GM10248 (cell line): ENCODE measurements at places on chromosomes 6 and 20.

GRCh38 chr6:126477678-126478077, 137.8 kb downstream of the CENPW start:
- no peak for DNase-seq

GRCh38 chr6:100084316-100084990, 90.4 kb upstream of the MCHR2 start:
- DNase-seq, result no peak

- no peak for DNase-seq
Observed at GRCh38 chr20:4997222-4997621, 4.1 kb downstream of the SLC23A2 start.

DNA sequence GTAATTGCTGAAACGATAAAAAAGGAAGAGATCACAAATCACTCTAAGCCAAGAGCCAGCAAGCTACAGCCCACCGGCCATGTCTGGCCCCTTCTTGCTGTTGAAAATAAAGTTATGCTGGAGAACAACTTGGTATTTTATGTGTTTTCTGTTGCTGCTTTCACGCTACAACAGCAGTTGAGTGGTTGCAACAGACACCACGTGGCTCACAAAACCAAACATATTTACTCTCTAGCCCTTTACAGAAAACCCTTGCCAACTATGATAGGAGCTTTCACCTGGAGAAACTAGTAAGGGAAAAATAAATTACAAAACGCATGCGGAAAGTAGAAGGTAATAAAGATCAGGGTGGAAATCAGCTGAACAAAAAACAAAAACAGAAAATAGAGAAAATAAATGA, 41.1 kb upstream of the SLCO4A1 start:
- no peak for DNase-seq

- no peak for DNase-seq
Observed at GRCh38 chr20:17482536-17482935, 48.6 kb downstream of the BFSP1 start.

DNA sequence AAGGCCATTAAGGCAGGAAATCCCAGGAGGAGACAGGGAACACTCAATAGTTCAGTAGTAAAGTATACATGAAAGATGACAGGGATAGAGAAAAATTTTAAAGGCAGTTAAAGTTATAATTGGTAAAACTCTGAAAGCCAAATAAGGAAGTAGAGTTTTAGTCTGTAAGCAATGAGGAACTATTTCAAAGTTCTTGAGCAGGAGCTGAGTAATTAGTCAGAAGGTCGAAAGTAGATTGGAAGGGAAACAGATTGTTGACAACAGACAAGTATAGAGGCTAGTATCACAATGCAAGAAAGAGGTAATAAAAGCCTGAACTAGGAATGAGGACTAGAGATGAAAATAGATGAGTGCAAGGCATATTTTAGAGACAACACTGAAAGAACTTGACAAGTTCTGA, 150.3 kb downstream of the CDK19 start:
- DNase-seq, result peak; percentile 34

DNA sequence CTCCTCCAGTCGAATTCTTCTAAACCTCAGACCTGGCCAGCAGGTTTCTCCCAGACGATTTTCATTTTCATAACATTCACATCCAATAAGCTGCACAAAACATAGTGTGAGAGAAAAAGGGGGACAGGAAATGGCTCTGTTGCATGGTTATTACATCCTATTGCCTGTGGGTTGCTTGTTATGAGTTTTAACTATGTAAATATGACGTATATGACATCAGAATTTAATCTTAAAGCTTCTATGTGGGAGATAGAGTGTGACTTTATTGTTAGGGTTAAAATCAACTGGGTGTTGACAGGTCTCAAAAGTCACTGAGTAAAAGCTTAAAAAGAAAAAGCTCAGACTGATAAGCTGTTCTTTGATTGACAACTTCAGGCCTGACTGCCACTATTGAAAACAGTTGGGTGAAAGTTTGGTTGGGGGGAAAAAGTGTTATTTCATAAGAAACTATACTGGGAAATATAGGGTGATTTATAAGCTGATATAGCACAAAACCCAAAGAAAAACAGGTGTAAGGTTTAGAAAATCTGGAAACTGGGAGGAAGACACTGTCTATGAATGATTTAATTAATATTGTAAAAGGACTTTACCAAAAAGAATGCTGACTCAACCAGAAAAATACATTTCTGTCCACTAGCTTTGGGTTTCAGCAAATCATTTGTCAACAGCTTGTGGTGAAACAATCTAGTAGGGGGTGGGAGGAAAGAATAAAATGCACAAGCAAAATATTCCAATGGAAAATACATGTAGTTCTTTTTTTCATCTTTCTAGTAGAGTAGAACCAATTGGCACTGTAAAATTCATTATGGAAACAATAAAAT, 134.1 kb upstream of the CEP162 start:
- DNase-seq, result no peak

DNA sequence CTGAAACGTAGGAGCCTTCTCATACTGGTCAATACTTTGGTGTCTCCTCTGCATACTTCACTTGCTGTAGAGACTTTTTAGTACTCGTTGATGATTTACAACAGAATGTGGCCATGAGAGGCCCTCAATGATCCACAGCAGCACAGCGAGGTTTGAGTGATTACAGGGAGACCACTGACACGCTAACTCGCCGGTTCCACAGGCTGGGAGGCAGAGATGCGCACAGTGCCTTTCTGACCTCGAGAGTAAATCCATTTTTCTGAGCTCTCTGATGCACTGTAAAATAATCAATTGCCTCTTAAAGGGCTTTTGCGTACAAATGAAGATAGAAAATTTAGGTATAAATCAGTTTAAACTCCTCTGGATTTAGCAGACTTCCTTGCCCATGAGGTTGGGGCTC, 56.2 kb upstream of the TBC1D7 start:
- DNase-seq, result no peak

DNA sequence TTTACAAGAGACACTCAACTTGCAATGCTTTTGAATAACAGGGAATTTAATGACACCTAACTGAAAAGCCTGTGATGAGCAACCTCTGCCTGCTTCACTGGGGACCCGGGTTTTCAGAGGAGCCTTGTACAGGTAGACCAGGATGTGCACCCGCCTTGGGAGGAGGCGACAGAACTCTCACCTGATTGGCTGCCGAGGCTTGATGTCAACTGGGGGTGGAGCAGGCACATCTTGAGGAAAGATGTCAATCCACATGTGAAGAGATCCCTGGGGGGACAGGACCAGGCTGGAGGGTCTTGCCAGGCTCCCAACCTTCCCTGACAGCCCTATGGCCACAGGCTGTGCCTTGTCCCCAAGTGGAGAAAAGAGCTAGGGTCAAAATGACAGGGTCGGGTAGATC, 19.8 kb downstream of the ERGIC3 start:
- DNase-seq, result no peak

DNA sequence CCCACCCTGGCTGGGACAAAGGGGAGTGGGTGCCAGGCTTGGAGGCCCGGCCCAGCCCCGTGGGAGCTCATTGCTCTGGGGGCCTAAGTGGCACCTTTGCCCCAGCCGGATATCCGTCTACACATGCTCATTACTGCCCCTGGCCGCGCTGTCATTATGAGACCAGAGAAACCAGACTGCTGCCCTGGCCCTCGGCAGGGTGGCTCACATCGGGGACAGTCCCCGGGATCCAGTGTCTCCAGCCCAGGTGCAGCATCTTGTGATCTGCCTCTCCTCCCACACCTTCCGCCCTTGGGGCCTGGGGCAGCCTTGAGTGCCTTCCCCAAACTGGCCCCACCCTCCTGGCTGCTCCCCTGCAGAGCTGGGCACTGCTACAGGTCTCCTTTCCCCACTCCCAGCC, 4.9 kb downstream of the SRMS start:
- peak; percentile 87 for DNase-seq

GRCh38 chr6:153800580-153801188, 238.4 kb upstream of the OPRM1 start:
- no peak for DNase-seq

GRCh38 chr20:34604980-34605788, 46.7 kb downstream of the MAP1LC3A start:
- no peak for DNase-seq

DNA sequence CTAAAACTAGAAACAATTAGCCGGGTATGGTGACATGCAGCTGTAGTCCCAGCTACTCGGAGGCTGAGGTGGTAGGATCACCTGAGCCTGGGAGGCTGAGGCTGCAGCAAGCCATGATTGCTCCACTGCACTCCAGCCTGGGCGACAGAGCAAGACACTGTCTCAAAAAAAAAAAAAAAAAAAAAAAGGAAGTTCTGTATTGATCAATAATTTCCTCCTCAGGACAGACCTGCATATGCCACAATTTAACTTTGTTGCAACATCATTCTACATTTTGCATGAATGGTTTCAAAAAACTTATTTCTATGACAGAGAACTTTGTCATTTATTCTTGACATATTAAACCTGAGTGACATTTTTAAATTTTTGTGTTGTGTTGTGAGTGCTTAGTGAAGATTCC, 5.5 kb downstream of the DNAJC5 start:
- DNase-seq, result no peak

GRCh38 chr6:52352239-52353018, 9.5 kb upstream of the PAQR8 start:
- DNase-seq, result peak; percentile 56

GRCh38 chr6:26332074-26332387, 33.0 kb upstream of the BTN3A2 start:
- DNase-seq, result no peak

DNA sequence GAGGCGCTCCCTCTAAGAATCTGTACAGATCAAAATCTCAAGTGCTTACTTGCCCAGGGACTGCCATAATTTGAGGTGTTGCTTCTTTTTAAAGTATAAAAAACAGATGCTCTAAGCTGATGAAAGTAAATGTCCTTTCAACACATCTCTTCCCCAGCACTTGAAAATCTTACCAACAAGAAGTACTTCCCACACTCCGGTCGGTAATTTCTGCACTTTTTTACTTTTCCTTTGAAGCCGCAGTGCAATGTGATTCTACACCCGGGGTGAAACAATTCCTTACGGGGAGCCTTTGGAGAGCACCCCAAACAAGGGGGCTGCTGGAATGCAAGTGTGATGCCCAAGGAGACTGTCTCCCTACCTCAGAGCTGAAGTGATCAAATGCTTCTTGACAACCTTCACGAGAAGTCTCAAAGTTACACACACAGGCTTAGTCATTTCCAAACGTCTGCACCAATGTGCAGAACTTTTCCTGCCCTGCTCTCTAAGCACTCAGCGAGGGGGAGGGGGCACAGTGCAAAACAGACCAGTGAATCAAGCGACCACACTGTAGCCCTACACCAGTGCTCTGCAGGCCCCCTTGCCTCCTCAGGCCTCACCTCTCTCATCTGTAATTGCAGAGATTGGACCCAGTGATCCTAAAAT, 56.7 kb downstream of the ATXN1 start:
- DNase-seq, result no peak

DNA sequence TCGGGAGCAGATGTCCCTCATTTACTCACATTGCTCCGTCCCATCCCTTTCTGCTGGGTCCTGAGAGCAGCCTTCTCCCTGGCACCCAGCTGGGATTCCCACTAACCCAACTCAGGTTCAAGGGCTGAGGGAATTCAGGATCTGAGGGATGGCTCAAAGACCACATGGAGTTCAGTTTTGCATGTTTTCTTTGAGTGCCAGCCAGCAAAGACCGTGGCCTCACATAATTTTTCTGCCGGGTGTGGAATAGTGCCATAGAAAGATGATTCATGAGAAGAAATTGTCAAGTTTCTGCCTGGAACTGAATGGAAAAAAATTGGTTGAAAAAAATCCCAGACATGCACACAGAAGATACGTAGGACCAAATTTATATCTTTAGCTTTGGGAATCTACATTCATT, 168.6 kb downstream of the CD83 start:
- DNase-seq, result no peak

- no peak for DNase-seq
Observed at GRCh38 chr6:62283796-62284411, 2.1 kb downstream of the KHDRBS2 start.

DNA sequence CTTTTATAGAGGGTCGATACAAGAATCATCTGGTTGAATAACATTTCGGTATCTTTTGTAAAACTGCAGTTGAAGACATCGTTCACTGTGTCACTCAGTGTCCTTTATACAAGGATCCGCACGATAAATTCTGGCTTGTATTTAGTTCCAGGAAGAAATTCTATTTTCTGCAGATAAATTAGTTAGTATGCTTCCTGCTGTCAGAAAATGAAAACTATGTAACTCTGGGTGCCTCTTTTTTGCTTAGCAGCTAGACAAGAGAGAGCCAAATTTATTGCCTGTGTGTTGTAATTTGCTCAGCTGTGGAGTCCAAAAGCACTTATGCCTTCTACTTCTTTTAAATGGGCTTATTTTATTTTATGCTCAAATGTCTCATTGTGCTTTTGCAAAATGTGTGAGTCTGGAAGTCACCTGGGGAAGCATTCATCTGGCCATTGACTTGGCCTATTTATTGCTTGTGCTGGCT, 56.5 kb upstream of the KCNK16 start:
- no peak for DNase-seq

GRCh38 chr6:137024237-137024990, 20.4 kb downstream of the IL20RA start:
- DNase-seq, result no peak

- DNase-seq, result no peak
Observed at GRCh38 chr20:11585752-11586352, 331.8 kb upstream of the BTBD3 start.

GRCh38 chr20:35111141-35111888, 18.7 kb upstream of the TRPC4AP start:
- no peak for DNase-seq

DNA sequence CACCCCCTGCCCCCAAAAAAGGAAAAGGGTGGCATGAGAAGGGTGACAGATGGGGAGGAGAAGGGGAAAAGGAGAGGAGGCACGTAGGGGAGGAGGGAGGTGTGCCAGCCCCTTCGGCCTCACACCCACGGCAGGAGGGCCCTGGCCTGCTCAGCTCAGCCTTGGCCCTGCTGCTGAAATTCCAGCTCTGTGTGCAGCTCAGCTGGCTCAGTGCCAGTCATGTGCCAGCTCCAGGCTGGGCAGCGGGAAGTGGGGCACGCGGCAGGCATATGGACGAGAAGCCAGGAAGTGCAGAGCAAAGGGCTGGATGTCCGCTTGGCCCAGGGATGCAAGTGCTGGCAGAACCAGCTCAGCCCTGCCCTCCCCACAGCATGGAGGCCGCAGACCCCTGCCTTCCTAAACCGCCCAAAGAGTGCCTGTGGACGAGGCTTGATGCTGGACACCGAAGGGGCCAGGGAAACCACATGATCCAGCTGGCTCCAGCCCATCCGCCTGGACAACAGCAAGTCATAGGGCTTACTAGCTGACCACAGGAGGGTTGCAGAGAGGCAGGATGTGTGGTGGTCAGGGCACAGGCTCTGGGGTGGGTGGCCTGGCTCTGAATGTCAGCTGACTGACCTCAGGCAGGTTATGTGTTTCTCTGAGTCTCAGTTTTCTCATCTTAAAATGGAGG, 60.2 kb downstream of the NOL4L start:
- no peak for DNase-seq

GRCh38 chr20:32485770-32486478, 99.2 kb downstream of the NOL4L start:
- DNase-seq, result no peak

DNA sequence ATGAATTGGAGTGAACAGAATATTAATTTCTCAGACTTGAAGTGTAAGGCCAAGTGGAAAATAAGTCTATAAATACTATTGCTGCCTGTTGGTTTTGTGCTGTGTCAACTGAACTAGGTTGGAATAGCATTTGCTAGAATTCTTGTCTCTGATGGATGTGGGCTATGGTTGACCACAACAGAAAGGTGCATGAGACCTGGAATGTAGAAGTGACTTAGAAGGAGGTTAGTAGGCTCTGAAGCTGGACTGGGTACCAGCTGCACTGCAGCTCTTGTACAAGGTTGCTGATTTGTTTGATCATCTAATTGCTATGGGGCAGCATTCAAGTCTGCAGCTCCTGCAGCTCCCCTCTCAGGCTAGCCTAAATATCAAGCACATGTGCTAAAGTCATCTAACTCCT, 479.0 kb upstream of the NRSN1 start:
- no peak for DNase-seq
